Fibroblast of skin of left biceps (primary cell): ENCODE measurements at places on chromosomes 1 and 21.

- DNase-seq: no peak
Observed at GRCh38 chr1:67058761-67059160, 4.8 kb upstream of the SLC35D1 start.

DNA sequence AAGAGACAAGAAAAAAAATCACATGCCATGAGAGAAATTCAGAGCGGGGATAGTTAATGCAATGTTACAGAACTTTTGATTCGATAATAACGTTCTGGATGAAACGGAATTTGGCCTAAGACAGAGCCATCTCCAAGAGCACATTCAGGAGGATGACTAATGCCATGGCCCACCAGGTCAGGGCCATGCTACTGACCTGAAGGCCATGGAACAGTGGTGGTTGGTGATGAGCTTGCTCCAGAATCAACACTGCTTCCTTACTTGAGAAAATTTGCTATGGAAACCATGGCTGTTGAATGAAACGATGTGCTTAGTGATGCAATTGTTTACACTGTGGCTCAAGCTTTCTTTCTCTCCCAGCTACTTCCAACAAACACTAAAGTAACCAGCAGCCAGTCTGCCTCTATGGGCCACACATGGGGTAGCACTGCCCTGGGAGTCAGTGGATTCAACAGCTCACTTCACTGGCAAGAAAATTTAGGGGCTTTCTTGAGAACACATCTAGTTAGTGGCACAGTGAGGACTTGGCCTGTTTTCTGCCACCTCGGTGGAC, 299.1 kb downstream of the PCP4 start:
- no peak for DNase-seq

GRCh38 chr1:156399355-156400125, 30.5 kb downstream of the RHBG start:
- no peak for DNase-seq

- DNase-seq: no peak
Observed at GRCh38 chr1:15526021-15526489, 593 bp upstream of the DNAJC16 start.

GRCh38 chr1:229001467-229002011, 266.3 kb downstream of the RHOU start:
- DNase-seq: no peak

- no peak for DNase-seq
Observed at GRCh38 chr21:36454093-36454531, 25.8 kb downstream of the CLDN14 start.

- DNase-seq: no peak
Observed at GRCh38 chr1:23979387-23979880, 693 bp downstream of the SRSF10 start.

DNA sequence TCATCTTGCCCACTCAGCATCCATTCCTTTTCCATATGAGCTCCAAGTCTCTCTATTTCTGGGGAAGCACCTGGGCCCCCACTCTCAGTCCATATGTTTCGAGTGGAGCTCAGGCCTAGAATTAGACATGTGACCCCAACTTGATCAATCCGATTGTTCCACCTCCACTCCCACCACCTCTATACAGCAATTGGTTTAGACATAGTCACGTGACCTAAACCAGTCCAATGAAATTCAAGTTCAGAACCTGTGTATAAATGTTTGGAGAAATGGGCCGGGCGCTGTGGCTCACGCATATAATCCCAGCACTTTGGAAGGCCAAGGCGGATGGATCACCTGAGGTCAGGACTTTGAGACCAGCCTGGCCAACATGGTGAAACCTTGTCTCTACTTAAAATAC, 29.6 kb upstream of the CLIC4 start:
- DNase-seq: no peak

DNA sequence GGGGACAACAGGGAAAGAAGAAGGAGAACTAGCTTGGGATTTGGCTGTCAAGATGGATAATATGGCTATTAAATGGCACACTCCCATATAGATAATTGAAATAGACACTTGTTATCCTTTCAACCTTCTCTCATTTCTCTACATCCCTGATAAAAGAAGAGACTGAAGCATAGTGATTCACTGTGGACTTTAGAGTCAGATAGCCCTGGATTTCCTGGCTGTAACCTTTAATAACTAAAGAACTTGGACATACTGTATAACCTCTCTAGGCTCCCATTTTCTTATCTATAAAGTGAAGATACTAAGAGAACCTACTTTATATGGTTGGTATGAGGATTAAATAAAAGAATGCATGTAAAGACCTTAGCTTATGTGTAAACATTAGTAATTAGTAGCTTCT, 152.6 kb downstream of the SDCCAG8 start:
- DNase-seq: no peak
